ENCODE measurements at places on chromosomes 12 and 14.

DNA sequence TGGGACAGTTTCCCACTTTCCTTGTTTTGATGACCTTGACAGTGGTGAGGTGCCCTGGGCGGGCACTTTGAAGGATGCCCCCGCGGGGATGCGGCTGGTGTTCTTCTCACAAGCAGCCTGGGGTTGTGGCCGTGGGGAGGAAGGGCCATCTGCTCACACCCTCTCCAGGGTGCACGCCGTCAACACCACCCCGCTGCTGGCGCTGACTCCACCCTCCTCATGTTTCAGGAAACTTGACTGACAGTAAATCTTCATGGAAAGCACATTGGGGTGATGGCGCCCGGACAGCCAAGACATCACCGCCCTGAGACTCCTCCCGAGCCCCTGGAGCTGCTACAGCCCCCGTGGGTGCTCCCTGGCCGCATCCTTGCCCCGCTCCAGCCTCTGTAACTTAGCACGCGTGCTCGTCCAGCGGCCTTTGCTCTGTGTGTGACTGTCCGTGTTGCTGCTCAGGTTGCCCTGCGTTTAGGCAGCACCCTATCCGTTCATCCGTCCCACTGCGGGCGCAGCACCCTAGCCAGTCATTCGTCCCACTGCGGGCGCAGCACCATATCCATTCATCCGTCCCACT is 150.2 kb upstream of the C14orf180 start:
- no peak for DNase-seq

GRCh38 chr14:103070263-103070885 is 13.0 kb upstream of the CDC42BPB start:
- no peak for DNase-seq

DNA sequence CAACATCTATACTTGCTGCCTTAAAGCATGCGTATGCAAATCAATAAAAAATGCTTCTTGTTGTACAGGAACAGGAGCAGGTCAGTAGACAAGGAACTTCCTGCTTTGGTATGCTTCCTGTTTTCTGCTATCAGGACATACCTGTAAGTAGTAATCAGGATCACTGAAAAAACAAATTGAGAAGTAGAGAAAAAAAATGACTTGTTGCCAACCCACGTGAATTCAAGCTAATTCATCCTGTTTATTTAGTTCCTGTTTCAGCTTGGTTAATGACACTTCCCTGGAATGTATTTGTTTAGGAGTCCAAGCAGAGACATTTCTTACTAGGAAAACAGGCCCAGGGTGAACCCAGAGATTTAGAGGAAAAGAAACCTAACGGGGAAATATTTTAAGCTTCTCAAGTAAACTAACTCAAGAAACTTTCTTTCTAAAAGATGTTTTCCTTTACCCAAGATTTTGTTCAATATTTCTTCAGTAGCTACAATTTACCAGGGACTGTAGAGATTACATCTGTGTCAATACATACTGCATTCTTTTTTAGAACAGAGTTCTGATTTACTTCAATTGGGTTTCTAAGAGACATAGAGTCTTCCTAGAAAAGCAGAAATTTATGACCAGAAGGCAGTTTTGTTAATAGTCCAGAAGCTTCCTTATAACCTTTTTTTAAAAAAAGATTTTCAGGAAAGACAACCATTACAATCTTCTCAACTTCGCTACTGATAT is 124.2 kb downstream of the PAWR start:
- no peak for DNase-seq

DNA sequence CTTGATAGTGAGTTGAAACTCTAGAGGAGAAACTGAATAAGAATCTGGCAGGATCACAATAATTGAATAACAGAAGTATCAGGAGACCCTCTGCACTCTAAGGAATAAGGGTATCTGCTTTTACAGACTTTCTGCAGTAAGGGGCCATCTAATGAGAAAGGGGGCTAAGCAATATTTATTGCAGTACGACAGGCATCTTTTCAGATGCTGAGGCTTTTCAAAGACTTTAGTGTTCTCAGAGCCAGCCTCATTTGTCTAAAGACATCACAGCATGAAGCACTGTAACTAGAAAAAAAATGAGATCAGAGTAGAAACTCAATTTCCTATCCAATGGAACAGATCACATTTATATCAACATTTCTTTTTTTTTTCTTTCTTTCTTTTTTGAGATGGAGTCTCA is 22.2 kb downstream of the PPTC7 start:
- DNase-seq = no peak

GRCh38 chr12:32517966-32518365 is 118.6 kb downstream of the FGD4 start:
- no peak for DNase-seq

GRCh38 chr12:50111395-50111692 is 692 bp upstream of the COX14 start:
- DNase-seq = no peak

- no peak for DNase-seq
Measured at GRCh38 chr12:110284597-110284996, 3.5 kb downstream of the ATP2A2 start.

DNA sequence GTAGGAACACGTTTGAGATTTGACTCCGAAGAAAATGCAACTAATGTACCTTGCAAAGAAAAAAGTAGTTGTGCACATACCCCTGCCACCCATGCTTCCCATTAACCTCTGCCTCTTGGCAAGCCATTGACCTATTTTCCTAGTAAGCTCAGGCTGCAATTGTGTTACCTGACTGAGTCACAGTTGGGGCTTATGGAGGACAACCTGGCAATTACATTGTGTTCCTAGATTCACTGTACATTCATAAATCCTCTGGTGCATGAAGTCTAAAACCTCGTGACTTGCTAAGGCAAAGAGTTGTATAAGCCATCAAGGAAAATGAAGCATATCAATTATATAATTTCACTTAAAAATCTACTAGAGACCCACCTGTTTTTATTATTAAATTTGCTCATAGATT is 62.0 kb upstream of the DUSP6 start:
- no peak for DNase-seq

GRCh38 chr12:102043928-102044327 is 17.9 kb downstream of the WASHC3 start:
- no peak for DNase-seq

- no peak for DNase-seq
Measured at GRCh38 chr14:95268350-95268749, 51.4 kb downstream of the CLMN start.

- DNase-seq = no peak
Measured at GRCh38 chr12:1332327-1332726, 262.1 kb downstream of the FBXL14 start.

DNA sequence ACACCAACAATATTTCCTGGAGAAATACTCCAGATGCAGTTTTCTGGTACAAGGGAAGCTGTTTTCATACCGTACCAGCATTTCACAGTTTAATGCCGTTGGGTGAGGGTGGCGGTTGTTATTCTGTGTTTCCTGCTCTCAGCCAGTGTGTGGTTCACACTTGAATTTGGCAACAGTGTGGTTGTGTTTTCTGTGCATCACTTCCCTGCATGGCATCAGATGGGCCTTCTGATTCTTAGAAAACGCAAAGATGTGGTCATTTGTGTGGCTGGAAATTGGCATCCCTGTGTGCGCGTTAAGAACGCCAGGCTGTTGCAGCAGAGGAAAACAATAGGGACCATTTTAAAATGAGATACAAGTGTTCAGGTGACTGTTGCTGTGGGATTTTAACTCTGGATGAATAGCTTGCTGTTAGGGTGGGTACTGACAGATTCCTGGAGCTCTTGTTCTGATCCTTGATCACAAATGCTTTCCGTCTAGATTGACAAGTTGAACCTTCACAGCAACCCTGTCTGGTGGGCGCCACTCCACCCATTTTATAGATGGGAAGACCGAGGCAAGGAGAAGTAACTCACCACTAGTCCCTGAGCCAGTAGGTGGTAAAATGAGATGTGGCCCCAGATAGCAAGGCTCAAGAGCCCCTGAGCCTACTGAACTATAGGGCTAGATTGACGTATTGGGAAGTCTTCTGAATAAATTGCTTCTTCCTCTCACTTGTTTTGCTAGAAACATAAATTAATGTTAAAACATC is 231.2 kb downstream of the CHST11 start:
- no peak for DNase-seq

GRCh38 chr14:26597071-26597588 is 703 bp downstream of the NOVA1 start:
- DNase-seq = no peak

GRCh38 chr14:52117111-52117832 is 48.4 kb upstream of the NID2 start:
- DNase-seq = no peak

Data from NCI-H2081 treated with DMSO at 0.1 percent for 48 hours (cell line).